ENCODE measurements at places on chromosomes 2 and 18. TPM values are rescaled to one million over a fixed set of nuclear protein-coding genes. Genes with fewer than 3 reads are reported as not detected.

- no peak for DNase-seq
These were observed 31.2 kb upstream of the SLC66A3 start for GRCh38 chr2:11123856-11124759.

DNA sequence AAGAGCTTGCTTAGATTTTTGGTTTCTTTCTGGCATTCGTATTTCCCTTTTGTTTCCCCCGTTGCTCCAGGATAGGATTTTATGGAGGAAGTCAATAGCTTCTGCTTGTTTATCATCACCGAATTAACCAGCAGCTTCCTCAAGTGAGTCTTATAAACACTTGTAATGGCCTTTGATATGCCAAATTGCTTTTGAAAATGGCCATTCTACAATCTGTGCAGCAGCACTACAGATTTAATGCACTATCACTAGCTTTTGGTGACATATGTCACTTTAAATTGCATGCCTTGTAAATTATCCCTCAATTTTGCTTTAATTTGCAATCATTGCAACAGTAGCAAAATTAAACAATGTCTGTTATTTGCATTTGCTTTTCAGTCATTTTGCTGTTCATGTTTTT, 774.7 kb downstream of the METTL4 start:
- DNase-seq = no peak

DNA sequence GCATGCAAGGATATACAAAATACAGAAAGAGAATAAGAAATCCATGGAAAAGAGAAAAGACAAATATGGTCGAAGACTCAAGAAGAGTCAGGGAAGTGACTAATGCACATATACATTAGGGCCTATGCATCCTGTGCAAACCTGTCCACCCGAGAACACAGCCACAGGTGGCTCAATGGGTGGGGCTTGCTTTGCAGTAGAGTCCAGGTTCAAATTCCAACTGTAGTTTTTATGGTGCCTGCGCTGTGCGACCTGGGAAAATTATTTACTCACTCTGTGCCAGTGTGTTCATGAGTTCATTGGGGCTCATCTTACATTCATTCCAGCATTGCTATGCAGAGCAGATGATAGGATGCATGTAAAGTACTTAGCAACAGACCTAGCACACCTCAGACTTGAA, 244.7 kb downstream of the CTNNA2 start:
- no peak for DNase-seq

DNA sequence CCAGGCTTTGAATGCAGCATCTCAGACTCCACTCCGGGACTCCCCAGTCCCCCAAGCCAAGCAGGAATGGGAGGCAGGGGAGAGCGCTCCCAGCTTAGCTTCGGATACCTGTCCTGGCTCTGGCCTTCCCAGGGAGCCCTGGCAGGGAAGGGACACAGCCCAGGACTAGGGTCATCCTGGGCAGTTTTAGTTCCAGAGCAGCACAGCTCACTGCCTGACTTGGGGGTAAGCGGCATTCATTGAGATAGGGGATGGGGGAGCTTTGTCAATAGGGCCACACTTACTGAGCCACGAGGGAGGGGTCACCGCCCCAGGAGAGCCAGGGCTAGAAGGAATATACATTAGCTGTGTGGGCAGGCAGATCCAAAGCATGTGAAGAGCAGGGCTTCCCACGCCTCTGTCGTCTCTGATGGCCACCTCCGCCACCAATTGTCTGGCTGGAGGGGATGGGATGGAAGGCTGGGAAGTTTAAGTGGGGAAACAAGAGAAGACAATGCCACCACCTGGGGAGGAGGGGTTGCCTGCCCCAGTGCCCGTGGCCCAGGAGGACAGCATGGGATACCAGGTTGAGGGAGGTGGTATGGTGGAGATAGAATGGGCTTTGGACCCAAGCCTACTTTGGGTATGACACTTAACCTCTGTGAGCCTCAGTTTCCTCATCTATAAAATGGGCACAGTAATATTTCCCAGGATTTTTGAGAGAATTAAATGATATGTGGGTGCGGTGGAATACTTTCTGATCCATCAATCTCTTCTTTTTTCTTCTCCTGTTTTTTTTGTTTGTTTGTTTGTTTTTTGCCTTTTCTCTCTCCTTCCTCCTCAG, 40.2 kb downstream of the SCTR start:
- no peak for DNase-seq

The TUBB8B gene
- not detected for polyA plus RNA-seq
